ENCODE measurements at places on chromosomes 2 and 18.

GRCh38 chr2:169895294-169895985 is 68.2 kb downstream of the UBR3 start:
- no peak for DNase-seq

DNA sequence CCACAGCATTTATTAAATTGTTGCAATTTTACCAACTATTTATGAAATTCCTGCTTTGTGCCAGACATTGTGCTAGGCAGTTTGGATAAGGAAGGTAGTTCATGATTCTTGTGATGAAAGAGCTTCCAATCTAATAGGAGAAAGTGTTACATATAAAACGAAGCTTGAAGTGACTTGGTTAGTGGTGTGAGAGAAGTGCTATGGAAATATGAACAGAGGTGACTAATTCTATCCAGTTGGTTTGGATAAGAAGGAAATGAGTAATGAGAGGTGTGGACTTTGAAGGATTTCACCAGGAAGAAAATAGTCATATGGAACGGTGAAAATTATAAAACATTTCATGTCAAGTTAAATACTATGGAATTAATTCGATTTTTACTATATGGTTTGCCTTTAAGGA is 48.6 kb downstream of the EML6 start:
- no peak for DNase-seq

DNA sequence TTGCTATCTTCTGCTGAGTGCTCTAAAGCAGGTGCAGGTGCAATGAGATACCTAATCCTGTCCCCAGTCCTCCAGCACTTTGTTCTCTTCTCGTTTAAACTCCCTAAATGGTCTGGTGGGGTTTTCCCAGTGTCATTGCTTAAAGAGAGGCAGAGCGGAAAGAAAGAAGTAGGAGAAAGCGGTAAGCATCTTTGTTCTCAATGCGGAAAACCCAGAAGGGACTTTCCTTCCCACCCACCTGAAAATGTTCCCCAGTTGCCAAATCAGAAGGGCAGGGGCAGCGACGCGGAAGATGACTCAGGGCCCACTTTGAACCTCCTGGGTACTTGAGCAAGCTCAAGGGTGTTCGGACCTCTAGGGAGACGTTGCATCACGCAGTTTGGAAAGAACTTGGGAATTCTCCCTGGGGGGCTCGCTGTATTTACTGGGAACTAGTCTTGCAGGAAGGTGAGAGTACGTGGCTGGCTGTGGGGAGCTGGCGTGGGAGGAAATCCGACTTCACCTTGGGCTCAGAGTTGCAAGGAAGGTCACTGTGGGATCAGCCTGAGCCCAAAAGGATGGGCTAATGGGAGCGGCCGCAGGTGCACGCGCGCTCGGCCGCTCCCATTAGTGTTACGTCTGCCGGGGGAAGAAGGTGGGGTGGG is 589 bp upstream of the SGPP2 start:
- DNase-seq, result peak; percentile 30

DNA sequence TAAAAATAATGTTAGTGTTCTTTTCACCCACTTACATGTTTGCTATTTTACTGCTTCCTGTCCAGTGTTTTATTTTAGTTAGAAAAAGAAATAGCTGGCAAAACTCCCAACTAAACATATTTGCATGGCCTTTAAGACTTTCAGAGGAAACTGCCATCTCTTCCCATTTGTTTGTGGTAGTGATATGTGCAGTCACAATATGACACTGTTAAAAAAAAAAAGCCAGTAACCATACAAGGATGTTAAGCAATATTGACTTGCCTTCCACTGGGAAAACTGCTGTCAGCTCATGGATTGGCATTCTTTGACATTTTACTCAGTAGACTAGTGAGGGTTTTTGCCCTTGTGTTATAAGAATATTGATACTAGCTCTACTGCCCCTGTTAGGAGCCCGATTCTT is 29.1 kb downstream of the XIRP2 start:
- no peak for DNase-seq

- no peak for DNase-seq
Measured at GRCh38 chr2:54867457-54867856, 144.0 kb downstream of the EML6 start.

GRCh38 chr2:185208261-185208660 is 530.3 kb upstream of the FSIP2 start:
- DNase-seq, result no peak

DNA sequence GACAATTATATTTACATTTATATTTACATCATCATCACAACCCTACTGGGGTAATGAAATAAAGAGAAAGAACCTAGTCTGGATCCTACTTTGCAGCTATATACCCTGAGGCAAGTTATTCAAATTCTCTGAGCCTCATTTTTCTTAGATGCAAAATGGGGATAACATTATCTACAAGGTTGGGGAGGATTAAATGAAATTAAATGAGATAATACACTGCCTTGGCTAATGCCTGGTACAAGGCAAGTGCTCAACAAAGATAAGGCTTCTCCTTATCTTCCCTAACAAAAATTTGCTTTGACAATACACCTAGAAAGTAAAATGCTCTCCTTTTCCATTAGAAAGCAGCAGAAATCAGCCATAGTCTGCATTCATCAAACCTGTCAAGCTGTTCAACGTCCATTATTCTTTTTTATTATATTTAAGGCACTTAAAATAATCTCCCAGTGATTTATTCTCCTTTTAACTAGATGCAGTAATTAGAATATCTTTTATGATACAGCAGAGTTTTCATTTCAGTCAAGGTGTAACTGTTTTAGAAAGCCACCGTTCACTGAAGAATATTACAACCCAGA is 44.8 kb downstream of the TCF4 start:
- no peak for DNase-seq

DNA sequence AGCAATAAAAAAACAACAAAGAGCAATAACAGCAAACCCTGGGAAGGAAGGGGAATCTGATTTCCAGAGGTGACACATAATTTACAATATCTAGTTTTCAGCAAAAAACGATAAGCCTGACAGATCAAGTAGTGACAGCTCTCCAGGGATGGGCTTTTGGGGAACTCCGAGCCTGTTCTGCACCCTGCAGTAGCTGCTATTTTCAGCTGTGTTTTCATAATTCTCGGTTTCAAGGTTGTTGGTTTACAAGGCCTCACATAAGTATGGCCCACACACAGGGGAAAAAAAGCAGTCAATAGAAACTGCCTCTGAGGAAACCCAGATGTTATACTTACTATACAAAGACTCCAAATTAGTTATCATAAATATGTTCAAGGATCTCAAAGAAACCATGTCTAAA is 67.7 kb upstream of the CTLA4 start:
- no peak for DNase-seq

DNA sequence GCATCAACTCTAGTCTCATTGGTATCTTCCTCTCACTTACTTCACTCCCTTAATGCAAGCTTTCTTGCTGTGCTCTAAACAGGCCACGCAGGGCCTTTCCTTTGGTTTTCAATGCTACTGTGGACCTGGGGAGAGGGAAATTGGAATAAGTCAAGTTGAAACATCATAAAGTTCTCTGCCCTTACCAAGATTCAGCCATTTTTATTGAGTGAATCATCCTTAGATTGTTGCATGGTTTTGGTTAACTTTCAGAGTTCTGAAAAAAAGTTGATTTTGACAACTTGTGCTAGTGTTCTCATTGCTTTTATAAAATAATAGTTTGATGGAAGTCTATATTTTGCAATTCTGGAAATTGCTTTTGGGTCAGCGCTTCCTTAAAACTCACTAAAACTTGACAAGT is 852.8 kb upstream of the ACVR2A start:
- DNase-seq, result no peak

DNA sequence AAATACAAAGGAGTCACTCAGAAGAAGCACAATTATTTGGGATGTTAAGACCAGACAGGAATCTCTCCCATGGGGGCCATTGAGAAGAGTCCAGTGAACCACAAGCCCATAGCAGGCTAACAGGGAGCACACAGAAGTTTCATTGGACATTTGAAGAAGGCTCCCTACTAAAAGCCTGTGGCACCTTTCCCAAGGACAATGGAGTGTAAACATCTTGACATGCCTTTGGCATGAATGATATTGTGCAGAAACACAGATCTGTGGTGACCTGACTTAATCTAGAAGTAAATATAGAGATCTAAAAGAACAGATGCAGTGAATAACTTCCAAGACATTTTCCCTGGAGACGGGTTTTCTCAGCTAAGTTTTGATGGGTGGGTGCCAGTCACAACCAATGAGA is 221.5 kb downstream of the EPHA4 start:
- DNase-seq, result no peak

- DNase-seq, result no peak
Measured at GRCh38 chr2:12044857-12045256, 298.4 kb downstream of the LPIN1 start.

DNA sequence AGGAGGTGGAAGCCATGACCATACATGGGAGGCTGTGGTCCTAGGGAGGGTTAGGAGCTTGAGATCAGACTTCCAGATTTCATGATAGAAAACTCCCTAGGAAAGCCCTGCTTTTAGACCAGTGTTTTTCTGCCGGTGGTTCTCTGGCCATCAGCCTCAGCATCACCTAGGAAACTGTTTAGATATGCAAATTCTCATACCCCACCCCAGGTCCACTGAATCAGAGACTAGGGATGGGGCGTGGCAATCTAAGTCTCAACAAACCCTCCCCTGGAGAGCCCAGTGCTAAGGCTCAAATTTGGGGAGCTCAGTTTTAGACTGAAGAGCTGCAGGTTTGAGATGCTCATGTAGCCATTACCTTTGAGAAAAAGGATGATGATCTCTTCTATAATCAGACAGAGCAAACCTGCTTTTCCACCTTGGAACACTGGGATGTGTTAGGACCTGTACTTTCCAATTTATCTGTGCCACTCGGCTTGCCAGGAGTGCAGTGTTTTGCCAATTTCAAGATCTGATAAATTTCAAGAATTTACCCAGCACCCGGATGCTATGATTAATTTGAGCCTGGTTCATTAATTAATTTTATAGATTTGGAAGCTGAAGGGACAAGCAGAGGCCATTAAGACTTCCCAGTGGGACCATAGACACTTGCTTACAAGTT is 31.5 kb upstream of the LYPD6B start:
- DNase-seq, result no peak

DNA sequence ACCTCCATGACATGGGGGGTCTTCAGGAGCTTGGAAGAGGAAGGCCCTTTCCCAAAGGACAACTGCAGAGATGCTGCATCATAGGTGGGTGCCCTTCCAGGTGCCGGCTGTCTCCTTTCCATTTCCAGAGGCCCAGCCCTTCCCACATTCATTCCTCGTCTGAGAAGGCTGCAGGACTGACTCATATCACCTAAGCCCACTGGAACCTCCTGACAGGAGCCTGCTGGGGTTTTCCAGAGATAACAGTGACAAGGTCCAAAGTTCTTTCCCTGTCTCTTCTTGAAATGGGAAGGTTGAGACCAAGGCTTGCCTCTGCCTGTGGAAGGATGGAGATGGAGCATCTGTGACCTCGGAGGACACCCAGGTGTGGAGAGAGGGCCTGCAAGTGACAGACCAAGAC is 3.6 kb upstream of the PRSS56 start:
- DNase-seq, result no peak

DNA sequence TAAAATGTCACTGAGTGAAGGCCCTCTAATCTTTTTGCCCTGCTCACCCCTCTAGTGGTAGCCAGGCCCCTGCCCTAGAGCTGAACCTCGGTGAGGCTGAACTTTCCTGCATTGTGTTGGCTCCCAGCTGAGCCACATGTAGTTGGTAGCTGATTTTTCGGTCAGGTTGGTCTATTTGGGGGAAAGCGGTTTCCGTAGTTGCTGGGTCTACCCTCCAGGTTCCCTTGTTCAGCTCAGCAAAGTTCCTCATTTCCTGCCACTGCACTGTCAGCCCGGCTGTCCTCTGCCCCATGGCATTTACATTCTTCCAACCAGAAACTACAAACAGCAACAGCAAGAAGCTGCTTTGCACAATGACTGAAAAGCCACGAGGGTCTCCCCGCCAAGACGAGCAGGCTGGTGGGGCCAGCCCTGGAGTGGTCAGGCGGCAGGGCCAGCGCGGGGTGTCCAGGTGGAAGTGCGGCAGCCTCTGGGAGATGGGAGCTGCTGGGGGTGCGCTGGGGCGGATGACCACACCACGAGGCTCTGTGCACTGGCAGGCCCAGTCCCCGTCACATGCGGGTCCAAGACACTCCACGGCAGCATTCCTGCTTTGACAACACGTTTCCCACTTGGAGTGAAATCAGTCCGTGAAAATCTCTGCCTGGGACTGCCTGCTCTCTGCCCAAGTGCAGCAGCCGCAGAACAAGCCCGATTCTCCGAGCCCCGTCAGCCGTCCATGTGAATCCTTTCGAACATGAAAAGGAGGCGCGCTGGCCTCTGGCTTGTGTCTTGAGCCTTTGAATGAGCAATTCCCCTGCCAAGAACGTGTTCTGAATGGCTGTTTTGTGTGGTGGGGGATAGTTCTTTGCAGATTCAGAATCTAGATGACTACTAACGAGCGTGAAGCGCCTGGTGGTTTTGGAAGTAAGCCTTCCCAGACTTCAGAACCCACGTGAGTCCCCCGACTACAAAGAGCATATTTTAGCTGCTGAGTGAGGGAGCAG is 159.4 kb downstream of the ASB1 start:
- DNase-seq, result no peak

DNA sequence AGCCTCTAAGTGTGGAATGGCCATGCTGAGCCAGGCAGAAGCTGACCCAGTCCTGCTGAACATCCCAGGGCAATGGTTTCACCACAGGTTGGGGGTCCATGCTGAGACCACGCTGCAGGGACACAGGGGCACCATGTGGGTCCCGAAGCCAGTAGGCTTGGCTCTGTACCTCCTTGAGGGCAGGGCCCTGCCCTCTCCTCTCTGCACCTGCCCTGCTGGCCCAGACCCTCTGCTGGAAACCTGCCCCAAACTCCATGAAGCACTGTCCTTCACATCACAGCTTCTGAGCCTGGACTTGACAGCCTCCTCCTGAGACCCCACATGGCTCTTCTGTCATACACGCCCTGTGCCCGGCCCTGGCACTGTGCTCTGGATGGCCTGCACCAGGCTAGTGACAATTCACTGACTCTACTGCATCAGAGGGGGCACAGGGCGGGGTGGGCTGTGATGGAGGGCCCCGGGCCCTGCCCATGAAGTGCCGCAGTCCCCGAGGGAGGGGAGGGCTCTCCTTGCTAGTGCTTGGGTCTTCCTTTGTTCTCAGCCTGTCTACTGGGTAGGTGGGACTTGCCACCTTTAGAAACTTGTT is 24.7 kb downstream of the HS6ST1 start:
- no peak for DNase-seq

GRCh38 chr18:64027931-64028695 is 58.2 kb downstream of the SERPINB8 start:
- no peak for DNase-seq

- no peak for DNase-seq
Measured at GRCh38 chr2:72973137-72973535, 55.8 kb downstream of the EMX1 start.

DNA sequence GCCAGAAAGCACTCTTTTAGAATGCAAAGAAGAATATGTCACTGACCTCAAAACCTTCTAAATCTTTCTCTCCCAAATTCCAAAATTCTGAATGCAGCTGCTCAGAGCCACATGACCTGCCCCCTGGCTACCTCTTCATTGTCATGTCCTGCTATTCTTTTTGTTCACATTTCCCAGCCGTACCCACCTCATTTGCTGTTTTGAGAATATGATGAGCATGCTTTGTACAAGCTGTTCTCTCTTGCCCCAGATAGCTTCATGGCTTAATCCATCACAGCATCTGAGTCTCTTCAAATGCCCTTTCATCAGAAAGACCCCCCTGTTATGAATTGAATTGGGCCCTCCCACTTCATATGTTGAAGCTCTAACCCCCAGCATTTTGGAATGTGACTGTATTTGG is 214.3 kb downstream of the KCNS3 start:
- no peak for DNase-seq

GRCh38 chr18:37447962-37448888 is 117.4 kb downstream of the CELF4 start:
- no peak for DNase-seq

GRCh38 chr2:60759654-60760053 is 3.6 kb downstream of the PAPOLG start:
- DNase-seq, result no peak

- no peak for DNase-seq
Measured at GRCh38 chr18:11872479-11873136, 21.4 kb downstream of the CHMP1B start.

Measured in activated T-cell treated with anti-CD3 and anti-CD28 coated beads, Interleukin-2, amount 50 U/mL, for 1 hour (primary cell).